GM12892 (cell line): ENCODE measurements at places on chromosomes 16 and 17.

GRCh38 chr16:71672803-71673581 lies 47.0 kb downstream of the MARVELD3 start:
- DNase-seq, result no peak

GRCh38 chr16:89621698-89622409 lies 8.4 kb downstream of the DPEP1 start:
- no peak for DNase-seq

DNA sequence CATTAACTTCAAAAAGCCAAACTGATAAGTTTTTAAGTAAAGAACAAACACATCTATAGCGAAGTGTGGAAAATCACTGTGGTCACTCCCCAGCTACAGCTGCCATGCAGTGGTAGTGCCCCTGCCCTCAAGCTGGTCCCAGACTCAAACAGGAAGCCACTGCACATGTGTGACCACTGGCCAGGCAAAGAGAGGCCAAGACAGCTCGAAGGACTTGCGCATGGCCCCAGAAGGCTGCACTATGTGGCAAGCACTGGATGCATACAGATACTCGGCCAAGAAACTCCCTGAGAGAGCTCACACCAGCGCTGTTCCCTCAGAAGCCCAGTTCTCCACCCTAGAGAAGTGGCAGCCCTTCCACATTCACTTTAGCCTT lies 82.4 kb downstream of the ANKRD11 start:
- no peak for DNase-seq

DNA sequence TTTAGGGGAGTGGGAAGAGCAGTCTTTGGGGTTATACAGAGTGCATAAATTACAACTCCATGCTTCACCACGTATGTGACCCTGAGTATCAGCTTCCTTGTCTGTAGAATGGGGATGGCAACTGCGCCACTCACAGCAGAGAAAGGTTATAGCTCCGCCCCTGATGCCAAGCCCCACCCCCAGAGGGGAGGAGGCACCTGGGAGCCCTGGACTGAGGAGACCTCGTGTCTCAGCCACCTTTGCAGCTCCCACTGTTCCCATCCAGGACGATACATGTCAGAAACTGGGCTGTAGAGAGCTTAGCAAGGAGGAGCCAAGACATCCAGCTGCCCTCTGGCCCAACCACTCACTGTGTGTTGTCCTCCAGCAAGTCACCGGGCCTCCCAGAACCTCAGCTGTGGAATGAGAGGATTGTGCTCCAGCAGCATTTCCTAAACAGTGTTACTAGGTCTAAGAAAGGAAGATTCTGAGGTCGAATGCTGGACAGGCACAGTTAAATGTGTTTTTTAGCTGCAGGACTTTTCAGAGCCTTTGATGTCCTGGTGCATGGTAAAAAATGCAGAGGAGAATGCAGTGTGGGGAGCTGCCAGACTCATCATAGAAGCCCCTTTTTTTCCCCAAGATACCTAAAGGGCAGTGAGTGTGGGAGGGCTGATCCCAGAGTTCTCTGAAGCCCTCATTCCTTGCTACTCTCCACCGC lies 49.4 kb downstream of the BEAN1 start:
- no peak for DNase-seq

DNA sequence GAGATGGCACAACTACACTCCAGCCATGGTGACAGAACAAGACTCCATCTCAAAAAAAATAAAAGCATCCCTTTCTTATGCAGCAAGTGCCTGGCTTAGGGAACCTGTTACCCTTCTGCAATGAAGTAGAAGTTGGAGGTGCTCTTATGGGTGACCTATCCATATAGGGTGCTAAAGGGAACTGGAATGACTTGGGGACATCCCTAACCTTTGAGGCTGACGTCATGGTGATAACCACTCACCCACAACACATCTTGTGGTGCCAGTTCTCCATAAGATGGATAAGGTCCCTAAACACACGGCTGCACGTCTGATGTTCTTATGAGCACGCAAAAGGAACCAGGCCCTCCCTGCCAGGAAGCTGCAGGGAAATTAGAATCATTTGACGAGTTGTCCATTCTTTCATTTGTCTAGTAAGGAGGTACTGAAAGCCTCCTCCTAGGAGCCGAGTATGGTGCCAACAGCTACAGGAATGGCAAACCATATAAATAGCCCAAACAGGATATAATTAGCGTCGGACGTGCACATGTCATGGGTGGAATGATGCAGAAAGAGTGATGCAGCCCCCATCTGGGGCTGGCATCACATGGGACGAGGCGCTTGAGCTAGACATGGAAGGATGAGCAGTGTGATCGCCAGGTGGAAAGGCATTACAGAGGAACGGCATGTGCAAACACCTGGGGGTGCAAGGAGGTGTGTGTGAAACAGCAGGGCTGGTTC lies 52.5 kb downstream of the ARHGAP27 start:
- no peak for DNase-seq

DNA sequence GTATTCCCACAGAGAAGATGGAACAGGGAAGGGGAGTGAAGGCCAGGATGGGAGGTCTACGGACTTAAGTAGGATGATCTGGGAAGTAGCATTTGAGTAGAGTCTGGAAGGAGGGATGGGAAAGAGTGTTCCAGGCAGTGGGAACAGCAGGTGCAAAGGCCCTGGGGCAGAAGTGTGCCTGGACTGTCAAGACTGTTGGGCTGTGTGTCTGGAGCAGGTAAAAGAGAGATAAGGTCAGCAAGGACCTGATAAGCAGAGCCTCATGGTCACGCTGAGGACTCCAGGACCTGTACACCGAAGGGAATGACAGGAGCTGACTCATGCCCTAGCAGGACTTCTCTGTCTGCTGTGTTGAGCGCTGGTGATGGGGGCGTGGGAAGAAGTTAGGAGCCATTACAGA lies 723 bp upstream of the CARD14 start:
- DNase-seq, result no peak

DNA sequence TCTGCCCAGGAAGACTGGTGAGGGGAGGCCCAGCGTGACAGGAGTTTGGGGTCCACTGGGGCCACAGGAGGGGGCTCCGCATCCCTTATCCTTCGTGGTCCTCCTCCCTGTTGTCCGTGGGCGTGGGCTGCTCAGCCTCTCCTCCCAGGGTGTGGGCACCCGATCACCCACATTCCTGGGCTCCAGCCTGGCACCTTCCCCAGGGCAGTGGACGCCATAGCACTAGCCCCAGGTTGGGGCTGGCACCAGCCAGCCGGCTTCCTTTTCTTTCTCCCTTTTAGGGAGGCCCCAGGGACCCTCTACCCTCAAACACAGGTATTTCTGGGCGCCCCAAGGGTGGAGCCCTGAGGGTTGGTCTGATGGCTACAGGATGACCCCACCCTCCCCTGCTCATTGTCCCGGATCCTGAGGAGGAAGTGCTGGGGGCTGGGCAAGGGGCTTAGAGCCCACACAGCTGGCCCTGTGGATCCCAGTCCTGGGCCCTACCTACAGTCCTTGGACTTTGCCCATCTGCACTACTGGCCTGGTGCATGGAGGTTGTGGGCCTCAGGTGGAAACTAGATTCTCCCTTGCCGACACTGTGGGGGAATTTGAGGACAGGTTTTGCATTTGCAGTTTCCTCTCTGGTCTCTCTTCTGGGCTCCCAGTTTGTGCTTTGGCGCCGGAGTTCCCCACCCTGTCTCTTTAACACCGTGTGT lies 1.1 kb downstream of the KIF1C start:
- no peak for DNase-seq

DNA sequence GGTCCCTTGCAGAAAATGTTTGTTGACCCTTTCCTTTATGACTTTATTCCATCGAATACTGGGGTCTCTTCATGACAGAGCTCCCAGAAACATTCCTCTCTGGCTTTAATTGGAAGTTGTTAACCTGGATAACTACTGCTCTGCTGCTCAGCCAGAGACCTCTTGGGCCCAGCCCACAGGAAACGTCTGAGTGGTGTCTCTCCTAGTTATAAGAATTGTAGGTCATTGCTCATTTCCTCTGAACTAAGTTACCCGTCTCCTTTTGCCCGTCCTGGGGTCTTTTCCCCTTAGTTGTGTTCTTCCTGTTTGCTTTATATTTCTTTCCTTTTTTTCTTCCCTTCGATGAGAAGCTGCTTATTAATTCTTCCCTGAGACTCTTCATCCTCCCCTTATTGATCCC lies 9.0 kb downstream of the MAP2K6 start:
- DNase-seq, result no peak

DNA sequence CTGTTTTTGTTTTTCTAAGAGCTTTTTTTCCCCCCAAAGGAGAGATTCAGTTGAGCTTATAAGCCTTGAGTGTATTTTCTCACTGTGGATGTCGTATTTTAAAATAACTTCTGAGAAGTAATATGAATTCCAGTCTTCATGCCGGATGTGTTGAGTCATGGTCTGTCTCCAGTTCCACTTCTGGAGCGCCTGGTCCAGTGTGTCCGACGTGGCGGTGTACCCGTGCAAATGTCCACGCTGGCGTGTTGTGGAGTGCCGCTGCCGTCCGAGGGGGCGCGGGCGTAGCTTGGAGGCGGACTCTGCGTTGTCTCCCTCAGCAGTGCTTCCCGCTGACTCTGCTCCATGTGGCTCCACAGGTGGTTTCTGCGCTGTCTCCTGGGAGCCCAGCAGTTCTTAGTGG lies 60.9 kb upstream of the ZNF750 start:
- no peak for DNase-seq

DNA sequence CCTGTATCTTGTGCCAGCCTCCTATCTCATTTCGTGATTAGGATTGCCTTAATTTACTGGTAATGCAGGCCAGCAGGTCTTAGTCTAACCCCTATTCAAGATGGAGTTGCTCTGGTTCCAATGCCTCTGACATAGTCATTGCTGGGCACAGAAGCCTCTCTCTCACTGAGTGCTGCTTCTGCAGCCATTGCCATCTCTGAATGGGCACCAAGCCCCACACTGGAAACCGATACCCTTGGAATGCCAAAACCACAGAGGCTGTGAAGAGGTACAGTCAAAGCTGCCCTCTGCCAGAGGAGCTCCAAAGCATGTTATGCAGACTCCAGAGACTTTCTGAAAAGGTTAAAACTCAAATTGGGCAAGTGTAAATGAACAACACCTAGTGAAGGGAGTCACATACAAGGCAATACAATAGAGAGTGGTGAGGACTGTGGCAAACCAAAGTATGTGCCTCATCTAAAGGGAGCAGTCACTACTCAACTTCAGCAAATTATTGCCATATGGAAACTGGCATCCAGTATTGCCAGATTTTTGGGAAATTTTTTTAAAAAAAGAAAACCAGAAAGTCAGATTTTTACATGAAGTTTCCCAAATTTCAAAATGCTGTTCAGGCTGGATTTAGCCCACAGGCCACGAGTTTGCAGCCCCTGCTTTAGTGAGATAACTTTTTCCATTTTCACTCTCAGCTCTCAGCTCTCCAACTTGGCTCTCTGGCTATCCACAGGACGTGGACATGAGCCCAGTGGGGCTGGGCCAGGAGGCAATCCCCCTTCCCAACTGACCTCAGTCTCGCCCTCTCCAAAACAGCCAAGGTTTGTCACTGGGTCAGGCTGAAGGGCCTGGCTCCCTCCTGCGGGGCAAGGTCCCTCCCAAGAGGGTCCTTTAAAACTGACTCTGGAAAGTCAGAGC lies 2.1 kb upstream of the MMP2 start:
- DNase-seq, result no peak

DNA sequence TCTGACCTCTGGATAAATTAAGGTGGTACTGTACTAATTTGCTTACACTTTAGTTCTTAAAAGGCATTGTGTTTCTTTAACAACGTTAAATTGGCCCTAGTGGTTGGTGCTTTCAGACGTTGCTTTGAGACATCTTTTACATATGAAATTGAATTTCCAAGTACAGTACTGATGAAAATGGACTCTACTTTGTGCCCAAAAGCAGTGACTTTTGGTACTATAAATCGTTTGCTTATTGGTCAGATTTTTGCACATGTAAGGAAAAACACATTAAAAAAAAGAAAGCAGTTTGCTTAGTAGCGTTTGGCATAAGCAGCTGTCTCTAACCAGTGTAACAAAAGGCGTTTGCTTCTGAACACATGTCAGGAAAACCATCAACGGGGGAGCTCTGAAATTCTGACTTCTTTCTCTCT lies 139.6 kb downstream of the CDK5R1 start:
- no peak for DNase-seq

DNA sequence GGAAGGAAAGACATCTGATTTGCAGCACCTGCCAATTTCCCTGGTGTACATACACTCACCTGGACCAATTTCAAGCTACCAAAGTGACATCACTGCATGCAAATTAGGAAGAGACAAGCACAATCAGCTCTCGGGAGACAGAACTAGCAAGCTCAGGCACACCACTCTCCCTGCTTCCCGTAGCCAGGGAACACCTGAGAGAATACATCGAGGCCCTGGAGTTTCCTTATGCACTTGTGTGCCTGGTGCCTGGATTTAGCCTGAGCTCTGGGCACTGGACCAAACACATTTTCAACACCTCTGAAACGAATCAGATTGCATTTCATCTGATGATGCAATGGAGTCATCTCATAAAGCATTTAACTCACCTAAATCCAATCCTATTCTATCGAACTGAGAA lies 110.5 kb downstream of the HS3ST2 start:
- DNase-seq, result no peak

GRCh38 chr17:61492759-61493526 lies 40.7 kb downstream of the TBX4 start:
- no peak for DNase-seq

- no peak for DNase-seq
Observed at GRCh38 chr17:64075913-64076312, 54.0 kb downstream of the ERN1 start.

- no peak for DNase-seq
Observed at GRCh38 chr16:79856581-79856980, 256.0 kb upstream of the MAF start.

GRCh38 chr17:1830288-1830687 lies 483 bp downstream of the RPA1 start:
- no peak for DNase-seq

GRCh38 chr16:80591071-80591915 lies 50.5 kb downstream of the DYNLRB2 start:
- no peak for DNase-seq

DNA sequence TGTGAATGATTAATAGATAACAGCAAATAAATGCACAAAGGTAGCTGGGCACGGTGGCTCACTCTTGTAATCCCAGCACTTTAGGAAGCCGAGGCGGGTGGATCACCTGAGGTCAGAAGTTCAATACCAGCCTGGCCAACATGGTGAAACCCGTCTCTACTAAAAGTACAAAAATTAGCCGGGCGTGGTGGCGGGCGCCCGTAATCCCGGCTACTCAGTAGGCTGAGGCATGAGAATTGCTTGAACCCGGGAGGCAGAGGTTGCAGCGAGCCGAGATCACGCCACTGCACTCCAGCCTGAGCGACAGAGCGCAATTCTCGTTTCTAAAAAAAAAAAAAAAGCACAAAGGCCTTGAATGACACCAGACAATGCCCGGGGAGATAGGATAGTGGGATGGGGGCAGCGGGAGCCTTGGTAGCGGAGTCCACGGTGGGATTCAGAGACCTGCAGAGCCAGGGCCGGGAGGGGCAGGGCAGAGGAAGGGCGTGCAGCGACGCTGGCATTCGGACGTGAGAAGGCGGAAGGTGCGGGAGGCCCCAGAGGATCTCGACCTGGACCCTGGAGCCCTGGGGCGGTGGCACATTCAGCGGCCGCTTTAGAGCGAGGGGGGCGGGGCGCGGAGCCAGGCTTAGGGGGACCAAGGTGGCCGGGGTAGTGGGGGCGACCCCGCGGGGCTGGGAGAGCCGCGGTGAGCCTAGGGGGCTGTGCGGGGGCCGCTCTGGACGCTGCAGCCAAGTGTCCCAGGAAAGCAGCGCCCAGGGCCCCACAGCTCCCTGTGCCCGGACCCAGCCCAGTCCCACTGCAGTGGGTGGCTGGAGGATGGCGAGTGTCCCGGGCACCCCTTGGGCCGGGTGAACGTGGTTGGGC lies 999 bp upstream of the FLYWCH2 start:
- DNase-seq, result no peak

- no peak for DNase-seq
Observed at GRCh38 chr16:79099716-79100115, 500.8 kb downstream of the MAF start.
